Foreskin keratinocyte (primary cell): ENCODE measurements at places on chromosomes 7 and 10. TPM values are rescaled to one million over a fixed set of nuclear protein-coding genes. Genes with fewer than 3 reads are reported as not detected.

DNA sequence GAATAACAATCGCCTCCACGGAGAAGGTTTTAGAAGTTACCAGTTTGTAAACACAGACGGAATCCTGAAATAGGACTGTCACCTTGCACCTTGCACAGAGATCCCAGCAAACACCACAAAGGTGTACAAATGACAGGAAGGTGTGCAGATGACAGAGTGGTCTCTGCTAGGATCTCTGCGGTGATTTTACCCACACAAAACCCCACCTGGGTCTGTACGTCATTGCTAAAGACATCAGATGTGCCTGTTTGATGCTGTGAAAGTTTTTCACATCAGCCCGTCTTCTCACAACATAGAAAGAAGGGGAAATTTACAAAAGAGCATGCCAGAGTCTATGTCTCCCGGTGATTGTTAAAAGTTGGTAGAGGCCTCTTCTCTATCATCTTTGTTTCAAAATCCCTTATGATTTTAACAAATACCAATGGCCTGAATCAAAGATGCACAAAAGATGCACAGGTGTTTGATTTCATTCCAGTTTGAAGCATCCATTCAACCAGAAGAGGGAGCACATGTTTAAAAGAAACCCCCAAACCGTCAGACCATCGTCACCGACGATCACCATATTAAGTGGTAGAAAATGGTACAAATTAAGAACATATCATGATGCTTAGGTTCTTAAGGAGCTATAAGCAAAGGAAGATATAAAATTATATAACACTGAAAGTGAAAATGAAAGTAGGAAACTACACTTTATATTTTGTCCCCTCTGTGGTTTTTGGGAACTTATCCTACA is 576.5 kb downstream of the PTPRN2 start:
- DNase-seq = no peak

- DNase-seq = no peak
Measured at GRCh38 chr10:73779539-73780197, 2.2 kb upstream of the CHCHD1 start.

GRCh38 chr10:69464801-69465401 is 13.6 kb downstream of the TSPAN15 start:
- no peak for DNase-seq

DNA sequence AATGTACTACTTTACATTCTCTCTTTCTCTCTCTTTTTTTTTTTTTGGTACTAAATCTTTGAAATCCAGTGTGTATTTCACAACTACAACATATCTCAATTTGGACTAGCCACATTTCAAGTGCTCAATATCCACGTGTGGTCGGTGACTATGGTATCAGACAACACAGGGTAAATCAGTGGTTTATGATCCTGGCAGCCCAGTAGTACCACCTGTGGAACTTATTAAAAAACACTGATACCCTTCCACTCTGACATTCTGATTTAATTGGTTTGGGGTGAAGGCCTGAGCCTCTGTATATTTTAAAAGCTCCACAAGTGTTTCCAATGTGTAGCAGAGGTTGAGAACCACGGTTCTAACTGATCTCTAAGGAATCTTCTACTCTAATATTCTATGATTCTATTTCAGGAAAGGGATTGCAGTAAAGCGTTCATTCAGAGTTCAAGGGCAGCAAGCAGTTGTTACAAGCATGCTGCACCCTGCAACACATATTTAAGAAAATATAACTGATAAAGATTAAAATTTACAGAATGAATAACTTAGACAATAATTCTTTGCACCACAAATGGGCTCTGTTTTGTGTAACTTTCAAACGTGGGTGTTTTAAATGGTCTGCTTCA is 5.1 kb downstream of the CREB5 start:
- no peak for DNase-seq

DNA sequence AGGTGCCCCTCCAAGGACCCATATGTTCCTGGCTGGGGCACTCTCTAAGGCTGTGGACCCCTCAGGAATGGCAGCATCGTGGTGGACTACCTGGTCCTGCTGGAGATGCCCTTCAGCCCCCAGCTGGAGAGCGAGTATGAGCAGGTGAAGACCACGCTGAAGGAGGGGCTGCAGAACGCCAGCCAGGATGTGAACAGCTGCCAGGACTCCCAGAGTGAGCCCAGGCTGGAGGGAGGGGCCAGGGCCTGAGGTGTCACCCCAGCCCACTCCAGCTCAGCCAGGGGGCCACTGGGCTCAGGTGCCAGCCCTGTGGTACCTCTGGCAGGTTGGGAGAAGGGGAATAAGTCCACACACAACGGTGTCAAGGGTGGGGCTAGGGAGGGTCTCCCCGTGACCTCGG is 4.7 kb upstream of the MUC12 start:
- DNase-seq = no peak

GRCh38 chr7:114086537-114086913 is 167.7 kb upstream of the PPP1R3A start:
- no peak for DNase-seq

DNA sequence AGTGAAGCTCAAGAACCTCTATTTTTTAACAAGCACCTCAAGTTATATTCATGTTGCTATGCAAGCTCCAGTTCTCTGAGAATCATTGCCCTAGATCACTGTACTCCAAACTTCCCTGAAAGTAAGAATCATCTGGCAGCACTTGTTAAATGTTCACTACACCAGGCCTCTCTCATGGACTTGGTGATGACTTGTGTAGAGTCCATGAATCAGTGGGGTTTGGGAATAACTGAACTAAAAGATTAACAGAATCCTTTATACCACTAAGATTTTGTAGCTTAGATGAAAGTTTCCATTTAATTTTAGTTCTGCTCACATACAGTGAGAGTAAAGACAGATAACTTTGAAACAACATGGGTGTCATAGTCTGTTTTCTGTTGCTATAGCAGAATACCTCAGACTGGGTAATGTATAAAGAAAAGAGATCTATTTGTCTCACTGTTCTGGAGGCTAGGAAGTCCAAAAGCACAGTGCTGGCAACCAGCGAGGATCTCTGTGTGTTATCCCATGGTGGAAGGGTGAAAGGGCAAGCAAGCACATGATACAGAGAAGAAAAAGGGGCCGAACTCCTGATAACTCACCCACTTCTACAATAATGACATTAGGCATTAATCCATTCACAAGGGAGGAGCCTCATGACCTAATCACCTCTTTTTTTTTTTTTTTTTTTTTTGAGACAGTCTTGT is 27.9 kb upstream of the AOAH start:
- no peak for DNase-seq

EIF5AL1 gene
- total RNA-seq = 0.31 and 0.42 TPM in 2 replicates

NPSR1 gene
- not detected in 2 replicates for total RNA-seq

DENND2A gene
- total RNA-seq = 1.1 and 3.0 TPM in 2 replicates

MMP21 gene
- not detected in 2 replicates for total RNA-seq
